ENCODE measurements at places on chromosomes 1 and 21.

DNA sequence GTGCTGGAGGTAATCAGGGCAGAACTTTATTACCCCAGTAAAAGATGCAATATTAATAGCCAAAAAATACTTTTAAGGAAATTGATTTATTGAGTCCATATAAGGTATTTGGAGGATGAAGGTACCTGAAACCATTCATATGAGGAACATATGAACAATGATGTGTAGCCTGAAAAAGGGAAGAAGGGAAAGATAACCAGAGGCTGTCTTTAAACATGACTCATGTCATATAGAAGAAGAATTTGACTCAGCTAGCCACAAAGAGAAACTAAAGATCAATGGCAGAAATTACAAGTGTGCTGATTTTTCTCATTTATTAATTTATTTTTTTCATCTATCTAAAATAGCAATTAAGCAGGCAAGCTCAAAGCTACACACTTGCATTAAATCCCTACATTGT lies 136.2 kb upstream of the DUSP10 start:
- DNase-seq: no peak

DNA sequence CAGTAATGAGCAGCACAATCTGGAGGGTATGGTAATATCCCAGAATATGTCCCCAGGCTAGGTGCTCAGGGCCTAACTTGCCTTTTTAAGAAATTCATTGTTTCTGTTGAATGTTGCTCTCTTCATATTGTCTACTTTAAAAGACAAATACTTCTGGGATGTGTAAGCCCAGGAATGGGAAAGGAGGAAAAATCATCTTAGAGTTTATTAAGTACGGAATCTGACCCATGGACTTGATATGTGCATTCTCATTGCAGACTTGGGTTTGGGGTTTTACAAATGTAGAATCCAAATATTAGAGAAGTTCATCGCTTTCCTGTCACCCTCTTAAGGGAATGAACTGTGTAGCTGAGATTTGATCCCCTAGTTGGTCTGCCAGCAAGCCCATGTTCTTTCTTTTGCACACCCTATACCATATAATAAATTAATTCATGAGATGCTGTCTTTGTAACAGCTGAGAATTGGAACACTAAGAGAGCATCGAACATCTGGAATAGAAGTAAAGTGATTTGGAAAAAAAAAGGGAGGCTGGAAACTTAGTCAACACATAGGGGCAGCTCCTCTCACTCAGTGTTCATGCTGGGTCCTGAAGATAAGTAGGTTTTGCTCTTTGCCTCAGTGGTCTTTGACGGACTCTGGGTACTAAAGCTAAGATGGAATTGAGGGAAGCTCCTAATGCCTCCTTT lies 235.8 kb upstream of the C1orf105 start:
- DNase-seq: no peak

DNA sequence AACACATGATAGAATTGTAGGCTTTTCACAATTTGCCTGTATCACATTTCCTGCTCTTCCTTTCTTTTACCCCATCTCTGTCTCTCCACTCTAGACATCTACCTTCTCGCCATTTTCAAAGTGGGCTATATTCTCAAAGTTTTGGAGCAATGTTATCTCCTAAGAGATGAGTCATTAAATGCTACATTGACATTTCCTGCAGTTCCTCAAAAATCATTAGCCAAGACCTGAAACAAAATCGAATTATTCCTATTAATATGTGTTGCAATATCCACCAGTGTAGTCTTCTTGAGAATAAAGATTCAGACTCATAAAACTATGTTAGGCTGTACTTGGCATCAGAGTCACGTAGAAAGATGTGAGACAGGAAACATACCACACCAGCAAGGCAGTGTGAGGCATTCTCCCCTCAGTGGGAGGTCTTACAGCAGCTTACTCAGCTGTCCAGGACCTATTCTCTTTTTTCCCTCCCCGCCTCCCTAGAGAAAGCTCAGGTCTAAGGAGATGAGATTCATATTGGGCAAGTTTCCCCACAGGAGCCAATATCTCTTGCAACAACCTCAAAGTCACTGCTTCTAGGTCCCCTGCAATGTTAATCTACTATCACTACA lies 38.8 kb downstream of the FRRS1 start:
- peak; percentile 92 for DNase-seq

DNA sequence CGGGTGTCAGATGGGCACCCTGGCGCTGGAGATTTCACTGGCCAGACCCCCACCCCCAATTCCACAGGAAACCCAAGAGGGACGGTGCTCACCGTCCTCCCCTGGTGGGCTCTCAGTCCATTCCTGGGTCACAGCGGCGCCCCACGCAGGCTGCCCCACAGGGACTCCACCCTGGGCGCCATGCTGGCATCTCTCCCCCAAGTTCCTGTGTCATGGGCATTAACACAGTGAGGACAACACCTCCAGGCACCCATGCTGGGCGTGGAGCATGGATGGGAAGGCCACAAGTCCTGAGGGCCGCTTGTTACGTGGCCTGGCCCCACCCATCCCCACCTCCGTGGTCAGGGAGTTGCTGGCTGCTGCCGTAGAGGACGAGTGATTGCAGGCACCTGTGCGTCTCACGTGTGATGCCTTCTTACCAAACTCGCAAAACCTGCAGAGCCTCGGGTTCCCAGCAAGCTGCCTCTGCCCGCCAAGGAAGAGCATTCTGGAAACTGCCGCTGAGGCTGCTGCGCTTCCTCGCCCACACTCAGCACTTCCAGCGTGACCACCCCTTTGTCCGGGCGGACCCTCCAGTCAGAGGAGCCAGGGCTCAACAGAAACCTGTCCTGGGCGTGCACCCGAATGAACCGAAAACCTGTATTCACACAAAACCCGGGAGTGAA lies 60.3 kb downstream of the SLX9 start:
- DNase-seq: no peak

GRCh38 chr1:54122135-54122751 lies 30.6 kb downstream of the CDCP2 start:
- no peak for DNase-seq

DNA sequence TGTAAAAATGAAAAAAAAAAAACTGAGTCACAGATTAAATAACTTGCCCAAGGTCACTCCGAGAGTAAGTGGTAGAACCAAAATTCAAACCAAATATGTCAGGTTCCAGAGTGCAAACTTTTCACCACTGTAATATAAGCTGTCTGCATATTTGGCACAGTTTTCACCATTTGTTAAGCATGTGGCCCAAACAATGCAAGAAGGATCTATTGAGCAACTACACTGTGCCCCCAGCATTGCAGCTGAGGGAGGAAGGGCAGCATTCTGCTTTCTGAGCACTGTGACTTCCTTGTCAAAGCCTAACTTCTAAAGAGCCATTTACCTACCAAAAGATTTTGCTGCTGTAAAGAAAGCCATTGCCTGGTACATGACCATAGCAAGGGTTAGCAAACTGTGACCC lies 133.4 kb downstream of the SYT2 start:
- DNase-seq: peak; percentile 71

DNA sequence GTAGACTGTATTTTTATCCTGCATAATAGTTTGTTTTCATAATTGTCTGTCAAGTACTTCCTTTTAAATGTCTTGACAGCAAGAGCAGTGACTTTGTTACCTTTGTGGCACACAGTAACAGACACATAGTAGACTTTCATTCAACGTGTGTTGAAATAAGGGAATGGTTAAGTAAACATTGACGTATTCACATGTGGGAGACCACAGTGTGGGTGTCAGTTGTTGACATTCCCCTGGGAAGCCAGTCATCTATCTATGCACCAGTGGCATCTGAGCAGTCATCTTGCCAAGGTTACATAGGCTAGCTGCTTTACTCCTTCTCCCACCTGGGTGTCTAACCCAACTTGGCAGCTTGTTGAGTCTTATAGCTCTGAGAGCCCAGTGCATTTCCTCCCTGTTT lies 1.4 kb upstream of the NUP133 start:
- DNase-seq: peak; percentile 10

GRCh38 chr1:60575326-60575977 lies 501.9 kb upstream of the C1orf87 start:
- no peak for DNase-seq

GRCh38 chr1:232393010-232393409 lies 236.9 kb downstream of the SIPA1L2 start:
- peak; percentile 12 for DNase-seq

GRCh38 chr1:226732856-226733291 lies 6.2 kb downstream of the ITPKB start:
- no peak for DNase-seq

DNA sequence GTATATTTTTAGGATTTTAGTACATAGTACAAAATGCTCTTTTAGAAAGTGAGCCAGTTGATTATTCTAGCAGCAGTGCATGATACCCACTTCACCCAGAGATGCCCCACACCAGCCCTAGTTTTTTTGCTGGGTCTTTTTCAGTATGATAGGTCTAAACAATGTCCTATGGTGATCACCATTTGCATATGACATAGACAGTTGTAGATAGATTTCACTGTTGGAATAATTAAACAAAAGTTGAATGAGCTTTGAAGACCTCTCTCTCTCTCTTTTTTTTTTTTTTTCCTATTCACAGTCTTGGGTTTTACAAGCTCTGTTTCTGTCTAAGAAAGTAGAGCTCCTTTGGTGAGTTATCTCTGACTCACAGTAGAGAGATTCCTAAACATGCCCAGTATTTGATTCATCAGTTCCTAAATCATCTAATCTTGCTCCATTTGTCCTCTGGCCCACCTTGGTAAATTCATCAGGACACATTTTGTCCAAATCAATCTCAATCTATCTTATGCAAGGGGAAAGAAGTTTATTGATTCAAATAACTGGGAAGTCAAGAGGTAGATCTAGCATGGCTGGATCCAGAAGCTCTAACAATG lies 44.7 kb upstream of the VAV3 start:
- peak; percentile 55 for DNase-seq

GRCh38 chr1:35923791-35924221 lies 7.1 kb upstream of the AGO3 start:
- no peak for DNase-seq
